Fibroblast of upper back skin (primary cell): ENCODE measurements at places on chromosomes 3 and 15.

DNA sequence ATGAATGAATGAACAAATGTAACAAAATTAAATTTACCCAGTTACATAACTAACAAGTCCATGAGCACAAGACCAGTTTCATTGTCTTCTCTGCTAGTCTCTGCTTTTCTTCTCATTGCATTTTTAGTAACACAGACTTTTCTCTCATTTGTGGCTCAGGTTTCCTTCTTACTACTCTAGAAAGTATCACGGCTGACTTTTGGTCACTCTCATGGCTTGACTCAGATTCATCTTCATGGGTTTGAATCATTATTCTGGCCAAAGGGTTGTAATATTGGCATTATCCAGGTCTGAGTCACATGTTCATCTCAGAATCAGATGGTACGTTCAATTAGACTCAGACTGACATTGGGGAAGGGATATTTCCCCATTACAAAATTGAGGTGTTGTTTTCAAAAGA, 121.5 kb upstream of the SATB1 start:
- DNase-seq = no peak

DNA sequence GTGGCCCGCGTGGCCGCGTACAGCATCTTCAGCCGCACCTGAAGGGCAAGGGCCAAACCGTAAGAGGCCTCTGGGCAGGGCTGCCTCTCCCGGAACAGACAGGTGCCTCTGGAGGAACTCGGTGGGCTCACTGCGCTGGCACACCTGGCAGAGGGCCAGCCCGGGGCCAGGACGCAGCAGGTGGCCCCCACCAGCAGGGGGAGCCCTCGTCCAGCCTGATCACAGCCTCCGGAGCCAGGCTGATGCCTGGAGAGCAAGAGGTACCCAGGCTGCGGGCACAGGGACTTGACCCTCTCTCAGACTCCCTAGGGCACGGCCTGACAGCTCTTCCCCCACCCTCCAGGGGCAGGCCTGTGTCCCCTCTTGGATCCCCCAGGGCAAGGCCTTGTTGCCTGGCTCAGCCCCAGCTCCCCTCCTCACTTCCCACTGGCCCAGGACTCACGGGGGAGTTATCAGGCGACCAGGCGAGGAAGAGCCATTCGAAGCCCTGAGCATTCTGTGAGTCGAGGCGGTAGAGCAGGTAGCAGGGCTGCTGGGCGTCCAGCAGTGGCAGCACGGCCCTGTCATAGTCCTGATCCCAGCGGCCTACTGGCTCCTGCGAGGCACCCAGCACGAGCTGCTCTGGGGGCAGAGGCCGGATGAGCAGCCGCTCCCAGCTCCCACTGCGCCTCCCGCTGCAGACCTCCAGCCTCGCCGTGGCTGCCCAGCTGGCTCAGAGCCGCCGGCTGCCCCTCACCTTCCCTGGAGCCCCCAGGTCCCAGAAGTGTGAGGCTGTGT, 6.2 kb upstream of the TLR9 start:
- DNase-seq = peak; percentile 37

- peak; percentile 47 for DNase-seq
Measured at GRCh38 chr15:76945494-76946093, 14.0 kb downstream of the RCN2 start.

DNA sequence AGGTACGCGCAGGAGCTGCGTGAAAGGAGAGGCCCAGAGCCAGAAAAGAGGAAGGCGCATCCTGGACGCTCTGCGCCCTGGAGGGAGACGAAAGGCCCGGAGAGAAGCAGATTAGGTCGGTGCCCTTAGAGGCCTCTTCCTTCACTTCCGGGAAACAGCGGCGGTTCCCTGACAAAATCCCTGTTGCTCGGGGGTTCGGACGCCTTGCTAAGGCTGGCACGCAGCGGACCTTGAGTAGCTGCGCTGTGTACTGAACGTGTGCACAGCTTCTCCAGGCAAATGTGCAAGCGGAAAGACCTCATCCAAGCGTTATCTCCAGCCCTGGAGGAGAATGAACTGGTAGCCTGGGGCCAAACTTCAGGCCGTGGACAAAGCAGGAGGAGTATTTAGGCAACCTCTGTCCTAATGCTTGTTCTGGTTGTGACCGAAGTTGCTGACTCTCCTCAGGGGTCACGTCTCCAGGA, 3.0 kb upstream of the SOX14 start:
- DNase-seq = no peak

- DNase-seq = no peak
Measured at GRCh38 chr3:77889616-77890015, 849.7 kb downstream of the ROBO2 start.
